ENCODE measurements at places on chromosomes 6 and 20.

DNA sequence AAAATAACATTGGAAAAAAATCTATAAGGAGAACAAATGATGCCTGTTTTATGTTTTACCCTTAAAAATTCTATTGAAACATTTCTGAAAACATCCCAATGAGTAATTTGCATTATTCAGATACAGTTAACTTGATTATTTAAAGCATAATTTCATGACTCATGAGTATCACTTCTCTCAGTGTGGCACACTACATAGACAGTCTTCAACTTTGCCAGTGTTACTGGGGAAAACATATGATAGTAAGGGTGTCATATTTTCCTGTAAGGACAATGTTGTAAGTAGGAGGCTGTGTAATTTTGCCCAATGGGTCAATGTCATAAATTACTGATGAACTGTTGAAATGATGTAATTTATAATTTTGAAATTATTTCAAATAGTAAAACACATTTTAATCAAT is 125.5 kb downstream of the PHACTR1 start:
- DNase-seq = no peak

- DNase-seq = no peak
Measured at GRCh38 chr20:44182135-44182765, 4.7 kb downstream of the JPH2 start.

DNA sequence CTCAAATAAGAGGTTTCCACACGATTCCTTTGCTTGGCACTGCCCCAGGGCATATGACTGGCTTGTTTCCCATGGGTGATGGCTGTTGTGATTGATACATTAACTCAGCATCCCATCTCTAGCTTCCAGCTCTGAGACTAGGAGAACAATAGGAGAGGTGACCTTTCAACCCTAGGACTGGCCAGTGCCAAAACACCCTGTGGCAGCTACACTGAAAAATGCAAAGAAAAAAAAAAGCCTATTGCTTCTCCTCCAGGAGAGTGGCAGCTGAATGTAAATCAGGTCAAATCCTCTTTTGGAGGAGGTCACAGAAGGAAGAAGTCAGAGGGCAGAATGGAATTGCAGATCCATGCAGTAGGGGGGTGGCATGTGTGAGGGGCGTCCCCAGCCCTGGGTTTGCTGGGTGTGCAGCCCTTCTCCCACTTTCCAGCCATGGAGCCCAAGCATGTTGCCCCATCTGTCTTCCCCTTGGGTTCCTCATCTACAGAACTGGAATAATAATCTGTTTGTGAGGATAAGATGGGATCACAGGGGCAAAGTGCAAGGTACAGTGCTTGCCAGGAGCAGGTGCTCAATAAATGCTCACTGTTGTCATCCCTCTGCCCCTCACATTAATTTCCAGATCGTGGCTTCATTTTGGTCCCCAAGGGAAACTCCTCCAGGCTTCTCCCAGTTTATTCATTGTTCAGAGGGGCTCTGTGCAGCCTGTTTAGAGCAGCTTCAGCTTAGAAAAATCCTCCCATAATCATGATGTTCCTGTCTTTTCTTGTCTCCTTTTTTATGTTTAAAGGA is 245.0 kb upstream of the RIN2 start:
- no peak for DNase-seq

GRCh38 chr20:53828088-53828681 is 234.5 kb upstream of the ZNF217 start:
- no peak for DNase-seq

DNA sequence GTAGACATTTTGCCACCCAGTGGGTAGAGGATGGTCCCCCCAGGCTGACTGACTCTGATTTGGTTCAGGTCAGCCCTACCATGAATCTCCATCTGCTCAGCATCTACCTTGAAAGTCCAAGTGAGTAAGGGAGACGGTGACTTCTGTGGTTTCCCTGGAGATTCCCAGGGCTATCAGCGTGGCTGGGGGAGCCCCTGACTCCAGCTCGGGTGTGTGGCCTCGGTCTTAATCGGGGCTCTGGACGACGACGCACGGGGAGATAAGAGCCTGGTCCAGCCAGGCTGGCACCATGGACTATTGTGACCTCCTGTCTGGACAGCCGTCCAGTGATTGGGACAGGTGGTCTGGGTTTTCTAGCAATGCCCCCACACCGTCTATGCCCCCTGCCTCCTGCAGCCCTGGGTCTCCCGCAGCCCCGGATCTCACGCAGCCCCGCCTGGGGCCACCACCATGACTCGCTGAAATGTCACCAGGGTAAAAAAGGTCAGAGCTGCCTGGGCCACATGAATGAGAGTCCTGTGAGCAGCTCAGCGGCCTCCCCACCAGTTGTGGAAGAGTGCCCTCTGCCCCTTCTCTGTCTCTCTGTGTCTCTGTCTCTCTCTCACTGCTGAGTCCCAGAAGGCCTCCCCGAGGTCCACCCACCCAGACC is 47.1 kb upstream of the GATA5 start:
- DNase-seq = no peak

- DNase-seq = no peak
Measured at GRCh38 chr6:158321960-158322359, 9.7 kb downstream of the TULP4 start.

- no peak for DNase-seq
Measured at GRCh38 chr6:144471986-144472385, 186.9 kb downstream of the UTRN start.

GRCh38 chr6:5497896-5498578 is 236.7 kb downstream of the FARS2 start:
- no peak for DNase-seq

GRCh38 chr6:85344996-85345395 is 104.9 kb upstream of the NT5E start:
- DNase-seq = no peak

GRCh38 chr6:5260111-5260620 is 584 bp downstream of the LYRM4 start:
- DNase-seq = peak; percentile 59

- DNase-seq = no peak
Measured at GRCh38 chr6:78062993-78063392, 410.2 kb downstream of the MEI4 start.

DNA sequence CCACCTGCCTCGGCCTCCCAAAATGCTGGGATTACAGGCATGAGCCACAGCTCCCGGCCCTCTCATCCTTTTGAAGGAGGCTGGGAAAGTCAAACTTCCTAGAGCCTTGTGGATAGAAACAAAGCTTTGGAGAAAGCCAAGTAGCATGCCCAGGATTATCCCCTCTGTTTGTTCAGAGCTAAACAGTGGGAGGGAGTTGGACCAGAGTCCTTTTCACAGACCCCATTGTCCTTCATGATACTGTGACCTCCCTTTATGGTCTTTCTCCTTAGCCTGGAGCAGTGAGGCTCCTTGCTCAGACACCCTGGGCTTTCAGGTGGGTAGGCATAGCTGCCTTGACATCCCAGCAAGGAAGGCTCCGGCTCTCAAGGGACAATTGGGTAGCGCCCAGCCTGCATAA is 25.4 kb downstream of the ARFGEF3 start:
- DNase-seq = no peak

DNA sequence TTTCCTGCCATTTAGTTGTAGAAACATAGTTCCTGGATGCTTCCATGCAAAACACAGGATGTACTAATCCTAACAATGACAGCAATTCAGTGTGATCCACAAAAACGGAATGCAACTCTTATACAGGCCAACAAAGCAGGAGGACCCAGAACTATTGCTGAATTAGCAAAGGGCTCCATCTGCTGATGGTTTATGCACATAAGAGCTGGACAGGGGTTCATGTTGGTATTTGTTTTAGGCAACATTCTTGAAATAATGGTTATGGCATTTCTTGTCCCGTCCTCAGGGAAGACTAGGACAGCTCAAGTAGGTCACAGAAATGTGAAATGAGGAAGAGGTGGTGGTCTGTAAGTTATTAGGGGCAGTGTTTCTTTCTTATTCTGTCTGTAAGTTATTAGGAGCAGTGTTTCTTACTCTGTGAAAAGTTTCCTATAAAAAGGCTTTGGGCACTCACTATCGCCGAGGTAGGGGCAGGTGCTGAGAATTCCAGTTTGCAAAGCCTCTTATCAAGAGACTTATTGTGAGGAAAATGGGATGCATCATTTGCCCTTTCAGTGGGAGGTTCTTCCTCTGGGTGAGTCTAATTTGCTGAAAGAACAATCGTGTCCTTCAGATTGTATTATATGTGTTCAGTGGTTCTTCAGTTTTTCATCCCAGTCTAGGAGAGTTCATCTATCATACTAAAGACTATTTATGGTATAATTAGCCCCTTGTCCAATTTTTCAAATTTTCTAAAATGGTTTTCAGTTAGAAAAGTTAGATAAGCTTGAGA is 171.1 kb downstream of the MCHR2 start:
- no peak for DNase-seq

GRCh38 chr6:125952764-125953501 is 3.6 kb upstream of the HINT3 start:
- no peak for DNase-seq

GRCh38 chr20:50828363-50829136 is 33.7 kb downstream of the BCAS4 start:
- no peak for DNase-seq

DNA sequence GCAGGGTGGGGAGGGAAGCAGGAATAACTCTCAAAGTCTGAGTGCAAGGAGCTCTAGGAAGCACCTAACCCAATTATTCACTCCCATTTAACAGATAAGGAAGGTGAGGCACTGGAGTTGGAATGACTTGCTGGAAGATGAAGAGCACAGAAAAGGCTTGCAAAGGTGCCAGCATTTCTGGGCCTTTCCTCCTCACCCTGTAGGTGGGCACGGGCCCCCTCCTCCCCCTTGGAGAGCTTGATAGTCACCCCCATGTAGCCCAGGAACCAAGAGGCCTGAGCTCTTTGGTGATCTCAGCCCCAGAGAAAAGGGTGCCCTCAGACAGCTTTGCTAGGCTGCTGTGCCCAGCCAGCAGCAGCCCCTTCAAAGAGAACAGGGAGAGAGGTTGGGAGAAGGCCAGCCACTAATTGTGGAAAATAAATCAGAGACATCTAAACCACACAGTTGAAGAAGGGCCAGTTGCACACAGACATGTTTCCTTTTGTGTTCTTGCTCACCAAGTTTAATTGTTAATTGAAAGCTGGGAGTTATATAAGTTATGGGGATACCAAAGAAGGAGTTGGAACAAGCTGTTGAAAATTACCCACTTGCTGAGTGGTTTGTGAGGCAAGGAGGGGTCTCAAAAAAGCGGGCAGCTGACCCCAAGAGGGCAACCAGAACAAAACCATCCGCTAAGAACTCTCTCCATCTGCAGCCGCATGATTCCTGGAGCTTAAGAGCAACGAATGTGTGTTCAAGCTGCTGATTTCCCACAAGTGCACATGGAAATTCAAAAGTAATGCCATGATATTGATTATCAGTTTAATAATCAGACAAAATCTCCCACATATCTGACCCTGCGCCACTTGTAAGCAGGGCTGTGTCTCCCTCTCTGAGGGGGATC is 77.0 kb downstream of the MRPL14 start:
- DNase-seq = no peak

GRCh38 chr6:110566346-110567125 is 90.1 kb upstream of the SLC22A16 start:
- no peak for DNase-seq

GRCh38 chr6:9862603-9863167 is 552.2 kb downstream of the TFAP2A start:
- no peak for DNase-seq

- no peak for DNase-seq
Measured at GRCh38 chr6:150541576-150541975, 58.1 kb upstream of the PLEKHG1 start.

DNA sequence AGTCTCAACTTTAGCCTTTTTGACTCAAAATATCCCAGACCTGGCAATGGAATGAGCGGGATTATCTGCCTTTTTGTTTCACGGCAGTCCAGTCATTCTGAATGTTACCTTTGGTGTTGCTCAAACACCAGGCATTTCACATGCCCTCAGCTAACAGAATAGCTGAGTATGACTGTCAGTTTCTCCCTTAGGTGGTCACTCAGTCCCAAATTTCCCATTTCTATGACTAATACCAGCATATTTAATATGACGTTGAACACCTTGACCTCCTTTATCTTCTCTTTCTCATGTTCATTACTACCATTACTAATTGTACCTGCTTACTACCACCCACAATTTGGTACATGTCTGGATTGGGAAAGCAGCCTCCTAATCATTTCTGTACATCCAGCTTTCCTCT is 65.2 kb downstream of the EDN1 start:
- no peak for DNase-seq

- no peak for DNase-seq
Measured at GRCh38 chr20:63478346-63479302, 6.2 kb upstream of the KCNQ2 start.

DNA sequence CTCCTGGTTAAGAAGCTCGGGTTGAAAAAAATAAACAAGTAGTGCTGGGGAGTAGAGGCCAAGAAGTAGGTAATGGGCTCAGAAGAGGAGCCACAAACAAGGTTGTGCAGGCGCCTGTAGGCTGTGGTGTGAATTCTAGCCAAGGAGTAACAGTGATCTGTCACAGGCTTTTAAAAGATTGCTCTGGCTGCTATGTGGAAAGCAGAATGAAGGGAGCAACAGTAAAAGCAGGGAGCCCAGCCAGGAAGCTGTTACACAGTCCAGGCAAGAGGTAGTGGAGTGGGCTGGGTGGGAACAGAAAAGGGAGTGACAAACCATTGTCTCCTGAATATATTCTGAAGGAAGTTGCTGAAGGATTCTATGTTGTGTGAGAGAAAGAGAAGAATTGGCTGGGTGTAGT is 2.0 kb downstream of the HFE start:
- no peak for DNase-seq

DNA sequence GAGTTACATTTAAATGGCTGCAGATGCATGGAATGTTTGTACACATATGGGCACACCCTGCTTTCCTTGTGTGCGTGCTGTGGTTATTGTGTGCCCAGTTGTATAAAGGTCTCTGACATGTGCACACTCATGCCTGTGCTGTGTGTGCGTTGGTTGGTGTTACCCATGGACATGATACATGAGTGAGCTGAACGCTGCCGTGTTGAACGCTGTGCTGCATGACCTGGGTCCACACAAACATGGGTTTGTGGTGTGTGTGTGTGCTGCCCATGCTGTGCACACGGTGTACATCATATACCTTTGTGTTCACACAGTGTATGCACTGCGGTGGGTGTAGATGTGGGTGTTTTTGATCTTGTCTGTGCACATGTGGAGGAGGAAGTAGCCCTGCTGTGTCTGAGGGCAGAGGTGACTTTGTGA is 54.4 kb downstream of the TOX2 start:
- no peak for DNase-seq

DNA sequence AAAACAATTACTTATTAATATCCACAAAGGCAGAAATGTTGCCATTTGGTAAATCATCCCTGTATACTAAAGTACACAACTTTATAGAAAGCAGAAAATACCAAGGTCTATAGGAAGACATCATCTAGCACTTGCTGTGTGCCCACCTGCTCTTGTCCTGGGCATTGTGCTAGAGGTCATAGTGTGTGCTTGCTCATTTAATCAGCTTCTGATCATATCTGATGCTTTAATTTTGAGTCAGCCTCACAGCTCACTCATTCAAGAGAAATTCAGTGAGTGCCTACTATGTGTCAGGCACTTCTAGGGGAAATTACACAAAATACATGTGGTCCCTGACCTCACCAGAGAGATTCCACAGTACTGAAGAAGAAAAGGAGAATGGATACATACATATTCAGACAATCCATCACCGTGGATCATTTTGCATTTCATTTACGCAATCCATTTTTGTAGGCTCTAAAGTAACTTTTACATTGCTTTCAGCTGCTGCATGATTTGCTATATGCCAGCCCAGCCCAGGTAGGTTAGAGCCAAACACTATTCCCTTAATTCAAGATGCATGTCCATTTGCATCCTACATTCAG is 167.9 kb upstream of the MCHR2 start:
- DNase-seq = no peak

Measured in stimulated activated CD8-positive, alpha-beta memory T cell treated with anti-CD3 and anti-CD28 coated beads, Interleukin-4, amount 100 ng/mL, for 4 hours (primary cell).